ENCODE measurements at places on chromosomes 2 and 18. TPM values are rescaled to one million over a fixed set of nuclear protein-coding genes. Genes with fewer than 3 reads are reported as not detected.

The VIT gene
- total RNA-seq: 4.2 TPM

The IL37 gene
- not detected for total RNA-seq

The FRZB gene
- total RNA-seq: 2.9 TPM

The GREB1 gene
- total RNA-seq: 2.3 TPM

The KCNJ3 gene
- total RNA-seq: not detected

The GKN1 gene
- total RNA-seq: not detected

The TXNDC2 gene
- 0.12 TPM for total RNA-seq

The SERPINB11 gene
- total RNA-seq: 0.77 TPM

- no peaks in the 10 kb centered on the region for H3K27me3 ChIP-seq
- no peaks in the 10 kb centered on the region for H3K4me1 ChIP-seq
- no peak for DNase-seq
- H3K4me3 ChIP-seq: no peak overlapping the region
- no peak overlapping the region for H3K27ac ChIP-seq
- H3K36me3 ChIP-seq: no peaks in the 10 kb centered on the region
Measured at GRCh38 chr2:51620796-51621195, 588.9 kb upstream of the NRXN1 start.

DNA sequence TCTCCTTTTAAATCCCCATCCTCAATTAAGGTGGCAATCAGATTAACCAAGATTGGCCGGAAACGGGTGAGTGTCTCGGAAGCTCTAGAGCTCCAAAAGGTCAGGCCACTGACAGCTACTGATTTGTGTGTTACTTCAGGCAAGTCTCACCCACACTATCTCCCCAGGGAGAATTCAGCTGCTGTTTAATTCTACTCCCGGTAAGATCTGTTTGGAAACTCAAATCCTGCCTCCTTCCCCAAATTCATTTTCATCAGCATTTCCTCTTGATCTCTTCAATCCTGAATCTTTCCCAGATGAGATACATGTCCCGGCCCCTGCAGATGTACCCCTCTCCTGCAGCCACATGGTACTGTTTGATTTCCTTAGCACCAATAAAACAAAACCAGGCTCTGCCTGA is 34.9 kb downstream of the EFR3B start:
- H3K27ac ChIP-seq: no peak overlapping the region
- H3K27me3 ChIP-seq: no peaks in the 10 kb centered on the region
- DNase-seq: no peak

- H3K27me3 ChIP-seq: no peaks in the 10 kb centered on the region
- H3K36me3 ChIP-seq: no peaks in the 10 kb centered on the region
- no peak overlapping the region for H3K4me3 ChIP-seq
- DNase-seq: no peak
- no peak overlapping the region for H3K27ac ChIP-seq
- H3K4me1 ChIP-seq: peaks cover 12% of the 10 kb centered on the region
Measured at GRCh38 chr2:109226128-109226527, 97.1 kb downstream of the SH3RF3 start.

DNA sequence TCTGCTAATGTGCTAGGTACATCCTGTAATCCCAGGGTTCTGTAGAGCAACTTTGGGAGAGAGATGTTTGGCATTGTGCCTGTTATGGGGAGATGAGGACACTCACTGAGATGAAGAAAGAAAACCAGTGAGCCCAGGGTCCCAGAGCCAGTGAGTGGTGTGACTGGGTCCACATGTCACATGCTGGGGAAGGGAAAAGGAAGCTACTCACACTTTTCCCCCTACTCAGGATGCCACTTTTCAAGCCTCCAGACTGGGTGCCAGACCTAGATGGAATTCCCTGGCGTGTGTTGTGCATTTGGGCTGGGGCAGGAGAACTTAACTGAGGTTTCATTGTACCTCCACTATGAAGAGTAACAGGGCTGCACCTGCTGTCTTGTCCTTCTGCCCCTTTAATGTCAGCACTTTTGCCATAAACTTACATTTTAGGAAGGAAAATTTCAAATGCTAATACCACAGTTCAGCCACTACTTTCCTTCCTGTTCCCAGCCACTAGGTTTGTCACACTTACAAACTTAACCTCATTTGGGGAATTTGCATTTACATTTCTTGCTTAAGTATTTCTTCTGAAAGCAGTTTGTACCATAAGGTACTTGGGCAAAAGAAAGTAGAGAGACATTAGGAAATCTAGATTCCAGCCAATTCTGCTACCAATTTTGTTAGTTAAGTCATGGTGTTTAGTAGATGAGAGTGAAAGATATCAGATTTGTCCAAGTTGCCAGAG is 10.2 kb downstream of the INSIG2 start:
- H3K27me3 ChIP-seq: no peaks in the 10 kb centered on the region
- H3K4me1 ChIP-seq: peaks cover 17% of the 10 kb centered on the region
- peaks cover 33% of the 10 kb centered on the region for H3K36me3 ChIP-seq
- no peak overlapping the region for H3K4me3 ChIP-seq
- H3K27ac ChIP-seq: no peak overlapping the region
- DNase-seq: no peak

DNA sequence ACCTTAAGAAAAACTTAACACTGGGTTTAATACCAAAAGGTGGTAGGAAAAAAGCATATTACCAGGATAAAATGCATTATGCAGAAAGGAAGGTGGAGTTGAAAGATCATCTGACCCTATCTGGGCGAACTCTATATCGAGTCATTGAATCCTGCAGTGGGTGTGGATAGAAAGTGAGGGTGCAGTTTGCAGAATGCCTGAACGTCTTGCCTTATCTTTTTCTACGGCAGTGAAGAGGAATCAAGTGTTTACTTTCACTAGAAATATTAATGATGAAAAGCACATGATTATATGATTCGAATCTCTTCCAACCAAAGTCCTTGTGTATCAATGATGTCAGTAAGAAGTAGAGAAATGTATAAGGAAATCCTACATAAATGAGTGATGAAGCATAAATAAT is 4.3 kb upstream of the CAVIN2 start:
- H3K4me1 ChIP-seq: peaks cover 63% of the 10 kb centered on the region
- no peak for DNase-seq
- H3K4me3 ChIP-seq: no peak overlapping the region
- H3K27ac ChIP-seq: no peak overlapping the region
- no peaks in the 10 kb centered on the region for H3K36me3 ChIP-seq

DNA sequence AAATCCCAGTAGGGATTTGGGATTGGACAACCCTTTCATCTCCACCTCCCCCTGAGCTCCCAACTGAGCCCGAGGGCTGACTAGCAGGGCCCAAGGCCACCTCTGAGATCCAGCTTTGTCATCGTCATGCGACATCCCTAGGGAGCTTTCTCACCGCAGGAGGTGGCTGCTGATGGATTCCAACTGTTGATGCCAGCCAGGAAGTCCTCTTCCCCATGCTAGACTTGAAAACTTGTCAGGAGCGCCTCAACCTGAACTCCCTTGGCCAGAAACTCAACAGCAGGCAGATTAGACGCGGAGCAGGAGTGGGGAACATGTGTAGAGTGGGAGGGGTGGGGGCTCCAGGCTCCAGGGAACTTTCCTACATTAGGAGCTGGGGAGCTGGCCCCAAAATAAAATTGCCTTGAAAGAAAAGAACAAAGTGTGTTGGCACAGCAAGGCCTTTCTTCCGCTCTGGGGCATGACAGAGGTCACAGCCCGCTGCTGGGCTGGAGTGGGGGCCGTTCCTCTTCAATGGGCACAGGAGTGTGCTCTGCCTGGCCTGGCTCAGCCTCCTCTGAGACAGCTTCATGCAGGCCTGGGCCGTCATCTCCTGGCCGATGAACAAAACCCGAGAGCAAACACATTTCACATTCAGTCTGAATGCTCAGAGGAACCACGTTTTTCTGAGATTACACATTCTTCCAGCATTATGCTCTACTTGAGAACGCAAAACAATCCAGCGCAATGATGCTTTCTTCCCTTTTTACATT is 34.5 kb downstream of the EMILIN2 start:
- H3K4me1 ChIP-seq: peaks cover 9% of the 10 kb centered on the region
- H3K27ac ChIP-seq: peak overlapping the region; percentile 41
- DNase-seq: no peak

- no peaks in the 10 kb centered on the region for H3K27me3 ChIP-seq
- no peak for DNase-seq
- no peak overlapping the region for H3K27ac ChIP-seq
- H3K36me3 ChIP-seq: peaks cover 40% of the 10 kb centered on the region
- H3K4me3 ChIP-seq: no peak overlapping the region
Measured at GRCh38 chr2:178513876-178514275, 33.6 kb downstream of the PLEKHA3 start.

- DNase-seq: no peak
- no peaks in the 10 kb centered on the region for H3K4me1 ChIP-seq
- no peak overlapping the region for H3K4me3 ChIP-seq
- H3K27me3 ChIP-seq: peaks cover 12% of the 10 kb centered on the region
- H3K36me3 ChIP-seq: no peaks in the 10 kb centered on the region
Measured at GRCh38 chr18:79874553-79875530, 76.6 kb downstream of the SLC66A2 start.

DNA sequence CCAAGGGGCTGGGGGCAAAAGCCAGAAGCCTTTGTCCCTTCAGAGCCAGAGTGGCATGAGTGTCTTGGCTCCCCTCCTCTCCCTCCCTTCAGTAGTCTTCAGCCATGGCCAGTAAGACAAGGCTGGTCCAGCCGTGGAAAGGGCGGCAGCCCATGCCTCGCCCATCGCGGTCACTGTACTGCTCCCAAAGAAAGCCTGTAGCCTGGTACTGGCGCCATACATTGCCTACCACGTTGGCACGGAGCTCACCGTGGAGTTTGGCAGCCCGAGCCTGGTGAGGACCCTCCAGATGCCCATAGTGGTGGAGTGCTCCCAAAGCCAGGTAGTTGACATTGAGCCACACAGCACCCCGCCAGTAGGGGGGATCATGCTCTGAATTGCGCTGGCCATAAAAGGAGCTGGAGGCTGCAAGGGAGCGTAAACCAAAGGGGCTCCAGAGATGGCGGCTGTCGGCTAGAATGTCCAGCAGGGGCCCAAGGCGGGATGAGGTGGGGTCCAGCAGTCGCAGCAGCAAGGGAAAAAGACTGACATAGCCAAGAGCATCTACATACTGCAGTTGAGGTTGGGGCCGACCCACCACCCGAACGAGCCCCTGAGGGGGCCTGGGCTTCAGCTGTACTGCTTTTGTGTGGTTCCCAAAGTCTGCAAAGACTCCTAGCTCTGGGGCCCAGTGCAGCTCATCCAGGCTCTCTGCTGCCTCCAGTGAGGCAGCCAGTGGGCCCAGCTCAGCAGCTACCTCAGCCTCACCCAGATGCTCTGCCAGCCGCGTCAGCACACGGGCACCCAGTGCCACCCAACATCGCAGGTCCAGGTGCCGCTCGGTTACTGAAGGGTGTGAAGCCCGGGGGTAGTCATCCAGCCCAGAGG is 3.2 kb downstream of the WBP1 start:
- H3K36me3 ChIP-seq: peaks cover 24% of the 10 kb centered on the region
- no peak for DNase-seq
- H3K4me3 ChIP-seq: no peak overlapping the region

- H3K27ac ChIP-seq: no peak overlapping the region
- peaks cover 79% of the 10 kb centered on the region for H3K36me3 ChIP-seq
- no peak for DNase-seq
- H3K4me3 ChIP-seq: no peak overlapping the region
Measured at GRCh38 chr2:215366440-215367032, 54.7 kb downstream of the ATIC start.

GRCh38 chr2:209629597-209629996 is 142.0 kb upstream of the UNC80 start:
- H3K36me3 ChIP-seq: no peaks in the 10 kb centered on the region
- no peak overlapping the region for H3K4me3 ChIP-seq
- no peaks in the 10 kb centered on the region for H3K4me1 ChIP-seq
- DNase-seq: no peak
- no peak overlapping the region for H3K27ac ChIP-seq

GRCh38 chr18:58928386-58928785 is 63.7 kb downstream of the ZNF532 start:
- peak overlapping the region; percentile 15 for H3K27ac ChIP-seq
- H3K36me3 ChIP-seq: no peaks in the 10 kb centered on the region
- DNase-seq: no peak
- H3K27me3 ChIP-seq: no peaks in the 10 kb centered on the region
- H3K4me3 ChIP-seq: no peak overlapping the region
- peaks cover 20% of the 10 kb centered on the region for H3K4me1 ChIP-seq

GRCh38 chr2:241218131-241219029 is 29.9 kb downstream of the ANO7 start:
- peak overlapping the region; percentile 61 for H3K4me3 ChIP-seq
- no peaks in the 10 kb centered on the region for H3K27me3 ChIP-seq
- no peaks in the 10 kb centered on the region for H3K36me3 ChIP-seq
- H3K27ac ChIP-seq: peak overlapping the region; percentile 46
- H3K4me1 ChIP-seq: peaks cover 12% of the 10 kb centered on the region

- no peak for DNase-seq
- no peak overlapping the region for H3K27ac ChIP-seq
- no peaks in the 10 kb centered on the region for H3K36me3 ChIP-seq
- H3K27me3 ChIP-seq: no peaks in the 10 kb centered on the region
- H3K4me3 ChIP-seq: no peak overlapping the region
- H3K4me1 ChIP-seq: no peaks in the 10 kb centered on the region
Measured at GRCh38 chr18:73232933-73233332, 365.1 kb upstream of the NETO1 start.

DNA sequence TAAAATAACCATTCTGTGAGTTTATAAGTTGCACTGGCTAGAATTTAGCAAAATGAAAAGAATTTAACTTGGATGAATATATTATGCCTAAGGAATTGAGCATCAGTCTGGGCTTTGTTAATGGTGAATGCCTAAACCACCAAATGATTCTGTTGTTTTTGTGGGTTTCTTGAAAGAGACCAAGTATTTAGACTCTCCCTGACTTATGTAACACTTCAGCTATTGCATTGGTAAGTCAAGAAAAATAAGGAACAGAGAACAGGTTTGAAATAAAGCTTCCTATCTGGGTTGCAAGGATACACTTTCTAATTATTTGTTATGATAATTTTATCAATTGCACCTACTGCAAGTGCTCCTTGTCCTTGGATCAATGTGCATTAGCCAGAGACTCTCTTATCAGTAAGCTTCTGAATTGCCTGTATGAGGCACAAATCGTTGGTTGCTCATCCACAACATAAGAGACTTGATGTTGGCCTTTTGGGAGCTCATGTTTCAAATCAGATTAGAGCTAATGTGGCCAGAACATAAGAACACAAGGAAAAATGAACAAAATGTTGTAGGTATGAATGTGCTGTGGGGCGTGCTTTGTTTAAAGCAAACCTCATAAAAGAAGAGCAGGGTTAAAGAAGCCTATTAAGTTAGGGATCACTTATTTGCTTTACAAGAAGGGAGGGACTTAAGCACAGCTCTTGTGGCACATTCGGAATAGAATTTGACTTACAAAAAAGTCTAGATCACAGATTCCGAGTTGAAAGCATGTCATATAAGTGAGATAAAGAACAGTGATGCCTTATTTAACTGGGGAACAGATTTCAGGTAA is 37.2 kb downstream of the PRKCE start:
- H3K27me3 ChIP-seq: no peaks in the 10 kb centered on the region
- DNase-seq: no peak
- no peak overlapping the region for H3K27ac ChIP-seq
- peaks cover 43% of the 10 kb centered on the region for H3K4me1 ChIP-seq
- H3K36me3 ChIP-seq: no peaks in the 10 kb centered on the region

DNA sequence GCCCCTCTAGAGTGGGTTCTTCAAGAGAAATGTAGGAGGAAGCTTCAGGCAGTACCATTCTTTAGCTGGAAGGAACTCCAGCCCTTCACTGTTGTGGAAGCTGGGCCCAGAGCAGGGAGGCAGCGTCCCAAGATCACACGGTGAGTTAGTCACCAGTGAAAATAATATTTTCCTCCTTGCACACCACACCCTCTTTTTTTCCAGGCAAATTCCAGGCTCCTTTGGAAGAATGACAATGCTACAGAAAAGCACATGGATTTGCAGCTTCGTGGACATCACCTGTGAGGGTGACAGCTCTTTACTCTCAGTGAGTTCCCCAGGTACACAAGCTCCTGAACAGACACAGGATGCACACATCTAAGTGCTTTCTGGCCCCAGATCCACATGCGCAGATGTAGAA is 157.1 kb downstream of the COL6A3 start:
- H3K27me3 ChIP-seq: no peaks in the 10 kb centered on the region
- no peaks in the 10 kb centered on the region for H3K36me3 ChIP-seq
- no peak overlapping the region for H3K4me3 ChIP-seq

Data from lower lobe of right lung (tissue), 2 donors.